ENCODE measurements at places on chromosomes 16 and 17. TPM values are rescaled to one million over a fixed set of nuclear protein-coding genes. Genes with fewer than 3 reads are reported as not detected.

The PLLP gene
- total RNA-seq, result 5.2 TPM

The UTS2R gene
- 1.4 TPM for total RNA-seq

The MT1M gene
- 3.1 TPM for total RNA-seq

The RPRML gene
- total RNA-seq, result not detected

The GPT2 gene
- 17.8 TPM for total RNA-seq

DNA sequence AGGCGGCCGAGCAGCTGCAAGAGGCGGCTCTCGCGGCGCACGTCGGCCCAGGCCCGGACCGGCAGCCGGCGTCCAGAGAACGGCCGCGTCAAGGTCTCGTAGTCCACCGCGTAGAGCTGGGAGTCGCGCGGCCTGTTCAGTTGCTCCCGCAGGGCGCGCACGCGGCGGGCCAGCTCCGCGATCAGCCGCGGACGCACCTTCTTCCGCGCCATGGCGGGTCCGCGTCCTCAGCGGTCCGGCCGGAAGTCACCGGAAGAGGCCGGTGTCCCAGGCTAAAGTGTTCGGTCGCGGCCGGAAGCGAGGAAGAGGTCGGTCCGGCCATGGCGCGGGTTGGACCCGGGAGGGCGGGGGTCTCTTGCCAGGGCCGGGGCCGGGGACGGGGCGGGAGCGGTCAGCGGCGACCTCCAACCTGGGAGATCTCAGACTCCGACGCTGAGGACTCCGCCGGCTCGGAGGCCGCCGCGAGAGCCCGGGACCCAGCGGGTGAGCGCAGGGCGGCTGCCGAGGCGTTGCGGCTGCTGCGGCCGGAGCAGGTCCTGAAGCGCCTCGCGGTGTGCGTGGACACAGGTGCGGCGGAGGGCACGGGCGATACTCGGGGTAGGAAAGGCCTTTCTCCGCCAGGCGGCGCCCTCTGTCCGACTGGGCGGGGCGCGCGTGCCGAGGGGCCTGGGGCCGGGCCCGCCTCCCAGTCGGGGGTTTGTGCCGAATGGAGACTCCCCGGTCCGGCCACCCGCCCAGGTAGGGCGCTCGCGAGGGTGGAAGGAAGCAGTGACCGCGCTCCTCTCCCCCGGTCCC, at the start of gene MRPS34:
MRPS34 (minus strand) TSS at position 227 of the 795 bp plus-strand sequence; CDS start at position 212, 15 bp downstream.
- DNase-seq, result peak; percentile 86
- H3K27ac ChIP-seq, result peak within 1 kb of the TSS; percentile 95
- no peaks in the 10 kb centered on the region for H3K27me3 ChIP-seq
- H3K36me3 ChIP-seq, result peaks cover 45% of the 10 kb centered on the region

DNA sequence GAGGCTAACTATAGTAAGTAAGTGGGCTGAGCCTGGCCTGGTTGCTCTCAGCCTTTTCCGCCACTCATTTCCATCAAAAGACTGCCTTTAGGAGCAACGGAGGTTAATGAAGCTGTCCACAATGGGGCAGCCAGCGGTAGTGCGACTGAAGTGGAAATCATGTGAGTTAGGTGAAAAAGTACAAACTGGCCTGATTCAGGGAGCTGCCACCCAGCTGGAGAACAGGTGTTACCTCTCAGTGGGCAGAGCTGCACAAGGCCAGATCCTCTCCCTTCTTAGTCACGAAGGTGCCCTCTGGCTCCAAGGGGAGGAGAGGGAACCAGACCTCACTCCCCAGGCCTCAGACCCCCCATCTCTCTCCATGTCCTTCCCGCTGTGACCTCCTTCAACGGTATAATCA, 34.4 kb upstream of the CDRT4 start:
- peaks cover 20% of the 10 kb centered on the region for H3K4me1 ChIP-seq
- peak overlapping the region; percentile 90 for H3K27ac ChIP-seq
- DNase-seq, result no peak
- H3K4me3 ChIP-seq, result peak overlapping the region; percentile 60

DNA sequence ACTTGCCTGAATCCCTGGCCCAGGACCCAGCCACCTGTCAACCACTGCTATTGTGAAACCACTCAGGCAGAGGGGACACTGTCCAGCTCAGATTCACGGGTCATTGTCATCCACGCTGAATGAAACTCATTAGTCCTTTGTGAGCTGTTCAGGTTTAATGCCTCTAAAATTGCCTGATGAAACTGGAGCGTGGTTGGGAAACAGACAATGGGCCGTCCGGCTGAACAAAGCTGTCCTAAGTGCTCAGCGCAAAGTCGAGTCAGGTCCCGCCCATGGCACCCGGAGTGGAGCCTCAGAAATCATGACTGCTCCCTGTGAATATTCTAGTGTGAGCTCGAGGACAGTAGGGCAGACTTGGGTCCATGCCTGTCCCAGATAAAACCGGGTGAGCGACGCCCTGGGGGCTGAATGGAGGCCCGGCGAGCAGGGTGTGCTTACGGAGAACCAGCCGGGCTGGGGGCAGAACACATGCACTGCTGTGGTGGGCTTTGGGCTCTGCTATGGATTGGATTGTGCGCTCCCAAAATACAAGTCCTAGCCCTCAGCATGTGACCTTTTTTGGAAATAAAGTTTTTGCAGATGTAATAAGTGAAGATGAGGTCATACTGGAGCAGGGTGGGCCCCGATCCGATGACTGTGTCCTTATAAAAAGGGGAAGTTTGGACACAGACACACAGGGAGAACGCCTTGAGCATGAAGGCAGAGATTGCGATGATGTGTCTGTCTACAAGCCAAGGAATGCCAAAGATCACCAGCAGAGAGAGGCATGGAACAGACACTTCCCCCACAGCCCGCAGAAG, 12.9 kb upstream of the CMIP start:
- H3K4me1 ChIP-seq, result no peaks in the 10 kb centered on the region
- DNase-seq, result no peak
- no peak overlapping the region for H3K4me3 ChIP-seq
- H3K36me3 ChIP-seq, result no peaks in the 10 kb centered on the region

DNA sequence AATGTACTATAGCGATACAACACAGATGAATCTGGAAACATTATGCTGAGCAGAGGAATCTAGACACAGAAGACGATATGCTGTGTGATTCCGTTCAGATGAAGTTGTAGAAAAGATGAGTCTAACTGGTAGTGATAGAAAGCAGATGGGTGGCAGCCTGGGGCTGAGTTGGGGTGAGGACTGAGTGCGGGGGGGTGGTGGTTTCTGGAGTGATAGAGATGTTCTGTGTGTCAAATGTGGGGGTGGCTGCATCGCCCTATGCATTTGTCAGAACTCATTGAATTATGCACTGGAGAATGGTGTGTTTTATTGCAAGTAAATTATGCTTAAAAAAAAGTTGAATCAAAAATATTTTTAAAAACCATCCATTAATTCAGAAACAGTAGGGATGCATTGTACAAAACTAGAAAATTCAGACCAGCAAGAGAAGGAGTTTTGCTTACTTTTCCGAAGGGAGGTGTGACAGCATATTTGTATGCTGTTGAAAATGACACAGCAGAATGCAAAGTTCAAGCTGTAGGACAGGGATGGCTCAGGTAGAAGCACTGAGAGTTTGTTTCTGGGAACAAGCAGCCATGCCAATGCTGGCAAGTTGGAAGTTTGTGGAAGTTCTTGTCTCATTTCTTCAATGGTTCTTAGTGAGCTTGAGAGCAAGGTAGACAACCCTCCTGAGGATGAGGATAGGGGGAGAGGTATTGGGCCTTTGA, 13.0 kb upstream of the DRG2 start:
- no peak overlapping the region for H3K27ac ChIP-seq
- no peak for DNase-seq
- H3K4me3 ChIP-seq, result no peak overlapping the region
- H3K36me3 ChIP-seq, result no peaks in the 10 kb centered on the region
- H3K4me1 ChIP-seq, result no peaks in the 10 kb centered on the region

DNA sequence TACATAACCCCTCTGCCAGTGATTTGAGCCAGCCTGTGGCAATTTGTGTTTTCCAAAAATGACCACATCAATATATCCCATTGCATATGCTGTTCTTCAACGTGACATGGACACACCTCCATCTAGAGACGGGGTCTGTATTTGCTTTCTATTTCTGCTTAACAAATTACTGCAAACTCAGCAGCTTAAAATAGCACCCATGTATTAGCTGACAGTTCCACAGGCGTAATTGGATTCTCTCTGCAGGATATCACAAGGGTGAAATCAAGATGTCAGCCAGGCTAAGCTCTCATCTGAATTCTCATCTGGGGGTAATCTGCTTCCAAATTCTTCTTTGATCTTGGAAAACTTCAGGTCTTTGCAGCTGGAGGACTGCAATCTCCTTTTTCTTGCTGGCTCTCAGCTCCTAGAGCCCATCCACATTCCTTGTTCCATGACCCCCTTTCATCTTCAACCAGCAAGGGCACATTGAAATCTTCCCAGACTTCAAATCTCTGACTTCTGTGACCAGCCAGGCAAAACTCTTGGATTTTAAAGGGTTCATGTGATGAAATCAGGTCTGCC, 8.2 kb downstream of the KRT9 start:
- no peak for DNase-seq
- H3K36me3 ChIP-seq, result no peaks in the 10 kb centered on the region
- H3K4me3 ChIP-seq, result no peak overlapping the region
- H3K27me3 ChIP-seq, result peaks cover 99% of the 10 kb centered on the region
- no peak overlapping the region for H3K27ac ChIP-seq
- H3K4me1 ChIP-seq, result no peaks in the 10 kb centered on the region
